CD4-positive, alpha-beta memory T cell (primary cell): ENCODE measurements at places on chromosomes 2 and 18. TPM values are rescaled to one million over a fixed set of nuclear protein-coding genes. Genes with fewer than 3 reads are reported as not detected.

GRCh38 chr2:127173057-127173456 is 47.0 kb downstream of the CYP27C1 start:
- DNase-seq, result no peak

DNA sequence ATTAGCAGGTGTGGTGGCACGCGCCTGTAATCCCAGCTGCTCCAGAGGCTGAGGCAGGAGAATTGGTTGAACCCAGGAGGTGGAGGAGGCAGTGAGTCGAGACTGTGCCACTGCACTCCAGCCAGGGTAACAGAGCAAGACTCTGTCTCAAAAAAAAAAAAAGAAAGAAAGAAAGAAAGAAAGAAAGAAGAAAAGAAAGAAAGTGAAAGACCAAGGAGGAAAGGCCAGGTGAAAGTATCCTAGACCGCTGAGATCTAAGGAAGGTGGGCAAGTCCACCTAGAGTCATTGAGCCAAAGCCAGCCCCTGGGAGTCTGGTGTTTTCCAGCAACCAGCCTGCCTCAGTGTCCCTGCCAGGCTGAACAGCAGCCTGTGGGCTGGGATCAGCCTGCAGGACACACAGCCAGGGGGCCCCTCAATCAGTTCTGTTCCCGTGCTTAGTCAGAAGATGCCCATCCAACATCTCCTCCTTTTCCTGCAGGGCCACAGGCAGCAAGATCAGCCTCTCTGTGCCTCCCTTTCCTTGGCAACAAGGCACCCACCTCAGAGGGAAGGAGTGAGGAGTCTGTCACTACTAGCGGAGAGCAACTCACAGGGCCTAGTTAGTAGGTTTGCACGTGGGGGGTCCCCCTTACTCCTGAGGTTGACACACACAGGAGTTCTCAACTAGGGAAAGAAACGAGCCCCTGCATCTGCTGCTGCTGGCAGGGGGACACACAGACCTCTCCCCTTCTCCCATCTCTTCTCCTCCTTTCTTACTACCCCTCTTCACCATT is 64.1 kb downstream of the SMAD7 start:
- DNase-seq, result no peak

DNA sequence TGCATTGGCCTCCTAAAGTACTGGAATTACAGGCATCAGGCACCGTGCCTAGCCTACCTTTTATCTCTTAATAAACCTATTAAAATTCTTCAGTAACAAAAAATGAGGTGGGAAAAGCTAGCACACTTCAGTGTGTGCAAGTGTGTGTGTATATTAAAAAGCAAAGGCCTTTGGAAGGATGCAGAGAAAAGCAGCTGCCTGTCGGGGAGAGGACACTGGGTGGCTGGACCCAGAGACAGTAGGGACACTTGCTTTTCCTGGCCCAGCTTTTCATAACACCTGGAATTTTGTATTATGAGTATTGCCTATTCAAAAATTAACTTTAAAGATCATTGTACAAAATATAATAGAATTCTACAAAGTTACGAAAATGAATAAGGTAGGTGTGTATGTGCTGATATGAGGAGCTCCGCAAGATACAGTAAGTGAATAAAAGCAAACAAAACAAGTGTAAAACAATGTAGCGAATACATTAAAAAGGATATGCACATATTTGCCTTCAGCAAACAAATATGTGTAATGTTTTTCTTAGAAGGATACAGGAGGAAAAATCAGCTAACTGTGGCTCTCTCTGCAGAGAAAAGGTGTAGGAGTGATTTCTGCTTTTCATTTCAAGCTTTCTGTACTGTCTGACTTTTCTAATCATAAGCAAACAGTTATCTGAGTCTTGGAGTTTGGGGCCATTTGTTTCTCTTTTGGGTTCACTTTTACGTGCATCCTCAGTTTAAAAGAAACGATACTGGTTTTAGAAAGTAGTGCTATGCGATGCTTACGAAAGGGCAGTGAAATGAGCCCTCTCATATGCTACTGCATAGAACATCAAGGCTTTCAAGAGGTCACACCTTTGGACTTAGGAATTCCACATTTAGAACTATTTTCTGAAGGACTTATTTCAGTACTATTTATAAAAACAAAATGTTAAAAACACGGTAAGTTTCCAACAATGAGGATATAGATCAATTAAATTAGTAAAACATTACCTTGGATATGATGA is 70.8 kb downstream of the USP40 start:
- no peak for DNase-seq

DNA sequence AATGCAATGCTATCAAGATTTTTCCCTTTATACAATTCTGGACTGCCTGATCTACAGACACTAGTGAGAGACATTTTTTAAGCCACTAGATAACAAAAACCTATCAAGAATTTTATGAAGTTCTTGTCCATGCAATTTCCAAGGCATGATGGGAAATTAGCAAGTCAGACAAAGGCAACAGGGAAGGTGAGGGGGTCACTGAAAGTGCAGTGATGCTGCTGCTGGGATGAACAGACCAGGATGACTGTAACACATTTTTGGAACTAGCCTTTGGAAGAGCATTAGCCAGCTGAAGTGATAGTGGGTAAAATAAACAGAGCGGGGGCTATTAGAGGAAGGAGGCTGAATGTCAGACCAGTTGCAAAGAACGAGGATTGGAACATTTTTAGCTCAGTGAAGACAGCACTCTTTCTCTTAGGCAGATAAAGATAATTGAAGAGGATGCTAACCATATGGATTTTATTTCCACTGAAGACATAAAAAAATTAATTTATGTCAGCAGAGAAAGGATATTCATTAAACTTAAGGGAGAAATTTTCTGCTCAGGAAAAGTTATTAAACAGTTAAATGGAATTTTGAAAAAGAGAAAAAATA is 17.9 kb downstream of the NRXN1 start:
- DNase-seq, result no peak

PLA2R1 gene
- not detected for total RNA-seq

GRCh38 chr2:224711859-224712665 is 4.1 kb downstream of the CCDC195 start:
- no peak for DNase-seq

DNA sequence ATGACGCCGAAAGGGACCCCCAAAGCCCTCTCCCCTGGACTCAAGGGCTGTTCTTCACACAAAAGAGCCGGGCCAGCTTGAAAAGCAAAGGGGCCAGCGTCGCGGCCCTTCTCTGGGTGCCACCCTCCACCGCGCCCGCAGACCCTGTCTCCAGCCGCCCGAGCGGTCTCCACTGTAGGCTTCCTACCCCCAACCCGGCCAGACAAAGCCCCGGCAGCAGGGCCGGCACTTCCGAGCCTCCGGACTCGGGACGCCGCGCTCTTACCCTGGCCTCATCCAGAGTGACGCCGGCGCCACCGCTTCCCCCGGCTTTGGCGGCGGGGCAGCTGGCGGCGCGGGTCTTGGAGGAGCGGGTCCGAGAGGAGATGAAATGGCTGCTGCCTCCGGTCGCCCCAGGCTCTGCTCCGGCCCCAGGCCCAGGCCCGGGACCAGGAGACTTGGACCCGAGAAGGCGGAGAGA is 603 bp downstream of the ATAD2B start:
- DNase-seq, result no peak

DNA sequence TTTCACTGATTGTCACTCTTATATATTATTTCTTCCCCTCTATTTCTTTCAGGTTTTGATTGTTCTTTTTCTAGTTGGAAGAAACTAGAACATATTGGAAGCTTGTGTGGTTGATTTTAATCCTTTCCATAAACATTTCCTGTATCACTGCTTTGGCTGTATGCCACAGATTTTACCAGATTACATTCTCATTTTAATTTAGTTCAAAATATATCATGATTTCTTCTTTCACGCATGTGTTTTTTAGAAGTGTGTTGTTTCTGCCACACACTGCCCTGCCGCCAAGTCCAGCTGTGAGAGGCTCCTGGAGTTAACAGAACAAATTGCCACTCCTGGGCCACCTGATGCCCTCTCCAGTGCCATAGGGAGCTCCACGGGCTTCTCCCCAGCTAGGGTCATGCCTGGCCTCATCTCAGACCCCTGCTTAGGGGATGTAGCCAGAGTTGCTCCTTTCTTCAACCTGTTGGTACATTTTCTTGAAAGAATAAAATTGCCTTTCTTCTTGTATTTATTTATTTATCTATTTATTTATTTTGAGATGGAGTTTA is 206.2 kb upstream of the COPS8 start:
- no peak for DNase-seq

- no peak for DNase-seq
These were observed 32.1 kb downstream of the MAP4K4 start for GRCh38 chr2:101729521-101730190.

DNA sequence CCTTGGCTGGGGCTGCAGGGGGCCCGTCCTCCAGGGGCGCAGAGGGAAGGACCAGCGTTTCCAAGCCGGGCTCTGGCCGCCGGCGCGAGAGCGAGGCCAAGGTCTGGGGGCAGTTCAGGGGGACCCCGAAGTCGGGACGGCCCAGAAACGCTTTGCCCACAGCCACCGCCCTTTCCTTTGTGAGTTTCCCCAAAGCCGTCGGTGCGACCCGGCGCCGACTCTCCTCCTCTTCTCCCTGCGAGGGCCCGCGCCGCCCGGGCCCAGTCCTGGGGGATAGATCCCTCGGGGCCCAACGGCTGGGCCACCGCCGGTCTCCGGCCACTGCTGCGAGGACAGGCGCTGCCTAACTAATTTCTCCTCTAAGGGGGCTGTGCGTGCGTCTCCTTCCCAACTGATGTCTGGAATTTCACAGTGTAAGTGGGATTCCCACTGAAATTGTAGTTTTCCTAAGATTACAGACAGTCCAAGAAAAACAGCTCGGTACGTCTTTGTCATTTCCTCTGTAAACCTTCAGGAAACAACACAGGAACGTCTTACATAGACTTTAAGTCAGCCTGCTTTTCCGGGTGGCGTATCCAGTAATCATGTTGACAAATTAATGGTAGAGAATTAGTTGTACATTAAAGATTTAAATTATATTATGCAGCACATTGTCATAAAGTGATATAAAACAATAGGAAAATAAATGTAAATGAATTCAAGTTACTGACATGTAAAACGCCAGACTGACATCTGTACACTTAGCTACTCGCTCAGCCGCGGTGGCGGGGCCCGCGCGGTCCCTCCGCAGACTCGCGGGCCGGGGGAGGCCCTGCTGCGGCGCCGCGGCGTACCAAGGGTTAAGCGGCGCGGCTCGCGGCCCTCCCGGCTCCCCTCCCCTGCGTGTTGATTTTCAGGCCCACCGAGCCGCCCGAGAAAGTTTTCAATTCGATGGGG is 139.4 kb upstream of the SIX3 start:
- no peak for DNase-seq

- DNase-seq, result no peak
These were observed 142.6 kb downstream of the INHBB start for GRCh38 chr2:120488531-120488930.

DNA sequence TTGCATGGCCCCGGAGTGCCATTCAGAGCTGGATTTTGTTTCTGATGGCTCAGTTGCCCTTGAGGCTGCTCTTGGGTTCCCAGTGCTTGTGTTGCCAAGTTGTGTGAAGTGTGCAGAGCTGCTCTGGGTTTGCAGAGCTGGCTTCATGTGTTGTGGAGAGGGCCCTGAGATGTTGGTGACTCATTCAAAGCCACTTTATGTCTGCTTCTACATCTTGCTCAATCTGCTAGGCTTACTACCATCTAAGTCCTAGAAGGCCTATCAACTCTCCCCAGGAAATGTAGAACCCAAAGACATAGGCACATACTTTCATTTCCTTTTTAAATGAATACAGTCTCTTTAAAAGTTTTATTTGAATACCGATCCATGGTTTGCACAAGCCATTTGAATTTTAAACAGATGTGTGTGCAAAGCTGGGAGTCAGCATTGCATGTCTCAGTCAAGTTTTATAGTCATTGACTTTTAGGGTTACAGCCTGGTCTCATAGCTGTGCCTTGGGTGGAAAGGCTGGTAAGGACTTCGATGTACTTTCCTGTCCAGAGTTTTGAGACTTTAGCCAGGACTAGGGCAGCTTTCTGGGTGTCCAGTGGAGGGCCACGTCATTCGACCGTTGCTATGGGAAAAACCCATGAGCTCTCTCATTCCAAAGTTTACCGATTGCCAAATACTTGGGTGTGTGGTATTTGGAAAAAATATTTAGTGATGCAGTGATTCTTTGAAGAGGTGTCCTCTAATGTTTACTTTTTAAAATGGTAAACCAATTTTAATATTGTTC is 105.0 kb downstream of the LTBP1 start:
- DNase-seq, result no peak

GRCh38 chr2:163602196-163602595 is 133.6 kb downstream of the FIGN start:
- no peak for DNase-seq

HOXD11 gene
- total RNA-seq, result not detected

GRCh38 chr2:154484338-154485099 is 214.0 kb upstream of the KCNJ3 start:
- no peak for DNase-seq

DNA sequence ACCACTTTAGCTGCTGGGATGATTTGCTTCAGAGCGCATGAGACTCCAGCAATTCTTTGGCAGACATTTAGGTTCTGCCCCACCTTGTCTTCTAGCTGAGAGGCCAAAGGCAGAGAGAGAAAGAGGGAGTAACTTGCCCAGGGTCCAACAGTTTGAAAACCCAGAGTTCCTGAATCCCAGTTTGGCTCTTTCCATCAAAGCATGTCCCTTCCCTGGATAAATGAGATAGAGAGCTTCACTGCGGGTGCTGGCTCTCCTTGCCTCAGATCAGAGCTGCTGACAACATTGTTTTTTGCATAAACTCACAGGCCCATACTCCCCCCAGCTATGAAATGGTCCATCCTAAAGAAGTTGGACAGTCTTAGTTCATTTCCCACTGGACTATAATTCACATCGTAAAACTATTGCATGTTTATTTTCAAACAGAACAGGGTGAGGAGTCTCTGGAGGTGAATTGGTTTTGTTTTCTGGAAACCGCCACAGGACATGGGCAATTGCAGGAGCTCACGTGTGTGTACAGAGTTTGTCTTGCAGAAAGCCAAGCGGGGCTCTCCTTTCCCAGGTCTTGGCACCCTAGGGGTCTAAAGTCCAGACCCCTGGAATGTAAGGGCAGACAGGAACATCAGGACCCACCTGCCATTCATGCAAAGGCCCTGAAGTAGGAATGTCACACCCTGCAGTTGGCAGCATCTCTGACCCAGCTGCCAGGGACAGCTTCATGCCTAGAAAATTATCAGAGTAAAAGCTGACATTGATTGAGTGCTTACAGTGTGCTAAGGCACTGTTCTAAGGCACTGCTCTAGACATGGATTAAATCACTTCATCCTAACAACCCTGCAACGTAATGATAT is 25.0 kb upstream of the SLC14A2 start:
- DNase-seq, result no peak

DNAH6 gene
- total RNA-seq, result 2.9 TPM

DNA sequence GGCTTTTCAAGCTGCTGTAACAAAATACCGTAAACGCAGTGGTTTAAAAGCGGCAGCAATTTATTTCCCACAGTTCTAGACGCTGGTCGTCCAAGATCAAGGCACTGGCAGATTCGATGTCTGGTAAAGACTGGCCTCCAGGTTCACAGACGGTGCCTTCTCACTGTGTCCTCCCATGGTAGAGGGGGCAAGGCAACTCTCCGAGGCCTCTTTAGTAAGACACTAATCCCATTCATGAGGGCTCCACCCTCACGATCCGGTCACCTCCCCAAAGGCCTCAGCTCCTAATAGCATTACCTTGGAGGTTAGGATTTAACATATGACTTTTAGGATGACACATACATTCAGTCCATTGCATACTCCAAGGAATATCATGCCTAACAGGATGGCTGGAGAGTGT is 117.2 kb downstream of the SH3RF3 start:
- no peak for DNase-seq

GRCh38 chr2:67514515-67514914 is 117.4 kb downstream of the ETAA1 start:
- no peak for DNase-seq
